Amygdala (tissue), 56 donors: ENCODE measurements at places on chromosomes 13 and 19.

GRCh38 chr19:58395220-58395978 is at the start of gene RNF225:
RNF225 (plus strand) TSS chr19:58395656; CDS start chr19:58396090, 434 bp downstream.
- DNase-seq: no peak

DNA sequence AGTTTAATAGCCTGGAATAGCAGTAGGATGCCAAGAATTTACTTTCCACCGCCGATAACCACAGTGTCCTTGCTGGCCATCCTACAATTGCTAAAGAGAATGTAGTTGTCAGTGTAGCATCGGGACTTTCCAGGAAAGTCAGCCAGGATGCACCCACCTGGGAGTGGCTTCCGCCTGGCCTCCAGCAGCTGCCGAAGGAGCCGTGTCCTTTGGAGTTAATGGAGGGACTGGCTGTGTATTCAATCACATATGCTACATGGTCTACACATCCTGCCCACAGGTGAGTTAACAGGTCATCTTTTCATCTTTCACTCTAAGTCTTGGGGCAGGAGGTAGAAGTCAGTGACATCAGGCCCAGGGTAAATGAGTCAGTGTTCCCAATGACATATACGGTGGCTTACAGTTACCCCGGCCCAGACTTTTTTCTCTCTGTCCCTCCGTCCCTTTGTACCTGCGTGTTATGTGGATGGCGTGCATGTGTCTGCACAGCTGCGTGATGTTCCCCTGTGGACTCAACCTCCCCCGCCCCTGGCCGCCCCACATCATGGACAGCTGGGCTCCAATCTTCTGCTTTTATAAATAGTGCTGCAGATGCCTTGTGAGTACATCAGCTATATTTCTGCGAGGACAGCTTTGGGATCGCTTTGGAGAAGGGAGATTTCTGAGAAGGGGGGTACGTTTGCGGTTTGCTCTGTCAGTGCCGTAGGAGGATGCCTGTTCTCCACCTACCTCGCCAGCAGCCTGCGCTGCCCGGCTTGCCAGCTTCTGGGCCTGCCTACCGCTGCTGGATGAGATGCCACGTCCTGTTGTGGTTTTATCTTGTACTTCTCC is 63.1 kb downstream of the ATP11A start:
- DNase-seq: no peak

DNA sequence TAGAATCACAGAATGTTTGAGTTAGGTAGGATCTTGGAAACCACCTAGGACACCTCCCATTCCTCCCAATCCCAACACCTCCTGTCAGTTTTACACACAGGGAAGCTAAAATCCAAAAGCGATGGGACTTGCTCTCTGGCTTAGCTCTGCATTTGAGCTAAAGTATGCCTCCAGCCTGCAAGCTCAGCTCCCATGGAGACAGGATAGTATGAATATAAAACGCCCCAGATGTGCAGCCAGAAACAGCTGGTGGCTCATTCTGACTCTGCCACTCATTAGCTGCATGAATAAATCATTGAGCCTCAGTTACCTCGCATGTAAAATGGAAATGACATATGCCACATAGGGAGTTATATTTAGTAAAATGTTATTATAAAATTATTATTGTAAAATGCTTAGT is 336.0 kb downstream of the SUCLA2 start:
- DNase-seq: no peak

- no peak for DNase-seq
Observed at GRCh38 chr13:48148454-48148853, 53.5 kb upstream of the MED4 start.

DNA sequence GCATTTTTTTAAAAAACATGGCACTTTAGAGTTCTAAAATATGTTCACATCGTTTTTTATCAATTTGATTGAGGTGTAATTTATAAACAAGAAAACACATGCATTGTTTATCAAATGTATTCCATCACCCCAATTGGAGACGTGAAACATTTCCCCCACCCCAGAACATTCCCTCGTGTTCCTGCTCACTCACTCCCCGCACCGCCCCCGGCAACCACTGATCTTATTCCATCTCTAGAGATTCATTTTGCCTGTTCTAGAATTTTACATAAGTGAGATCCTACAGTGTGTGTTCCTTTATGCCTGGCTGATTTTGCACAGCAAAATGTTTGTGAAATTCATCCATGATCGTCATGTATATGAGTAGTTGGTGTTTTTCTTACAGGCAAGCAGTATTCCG is 50.5 kb upstream of the KCTD15 start:
- DNase-seq: no peak

DNA sequence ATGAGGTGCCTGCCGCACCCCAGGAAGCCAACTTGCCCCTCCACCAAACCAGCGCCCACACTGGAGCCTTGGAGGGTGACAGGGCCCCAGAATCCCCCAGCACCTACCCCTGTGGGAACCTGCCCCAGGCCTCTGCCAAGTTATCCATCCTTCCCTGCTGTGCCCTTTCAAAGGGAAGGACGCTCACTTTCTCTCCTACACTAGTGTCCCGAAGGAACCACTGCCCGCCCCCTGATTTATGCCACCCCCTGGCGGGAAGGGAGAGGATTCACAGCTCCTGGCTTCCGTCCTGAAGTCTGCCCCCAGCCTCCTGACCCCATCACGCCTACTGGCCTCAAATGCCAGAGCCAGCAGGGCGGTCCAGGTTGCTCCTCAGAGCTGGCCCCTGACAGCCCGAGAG is 1.4 kb downstream of the EVI5L start:
- DNase-seq: peak; percentile 45

DNA sequence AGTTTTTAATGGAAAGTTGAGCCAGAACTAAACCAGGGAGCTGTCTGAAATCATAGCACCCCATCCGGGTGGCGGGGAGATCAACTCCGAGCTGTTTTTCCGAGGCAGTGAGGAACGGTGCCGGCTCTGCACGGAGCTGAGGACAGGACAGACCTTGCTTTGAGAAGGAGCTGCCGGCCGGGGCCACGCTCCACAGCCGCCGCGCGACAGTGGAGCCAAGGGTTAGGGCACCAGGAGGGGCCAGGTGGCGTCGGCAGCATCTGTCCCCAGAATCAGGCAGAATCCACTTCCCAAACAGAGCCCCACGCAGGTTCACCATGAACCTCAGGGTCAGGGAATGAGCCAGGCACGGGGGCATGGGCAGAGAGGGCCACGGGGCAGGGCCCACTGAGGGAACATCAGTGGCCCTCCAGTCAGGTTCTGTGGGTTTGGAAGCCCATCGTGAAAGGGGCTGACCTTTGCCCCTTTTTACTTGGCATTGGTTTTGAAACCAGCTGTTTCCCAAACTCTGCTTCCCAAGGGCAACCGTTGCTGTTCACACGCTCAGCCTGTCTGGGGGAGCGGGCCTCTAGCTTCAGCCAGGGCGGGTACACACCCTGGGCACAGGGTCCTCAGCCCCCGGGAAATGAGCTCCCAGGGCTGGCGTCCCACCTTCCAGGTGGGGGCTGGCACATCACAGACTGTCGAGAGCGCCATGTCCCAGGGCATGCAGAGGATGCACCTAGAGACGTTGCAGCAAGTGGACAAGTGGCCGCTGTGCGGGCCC is 18.1 kb downstream of the PEX11G start:
- no peak for DNase-seq

GRCh38 chr13:106942563-106942962 is 374.6 kb upstream of the ARGLU1 start:
- DNase-seq: no peak

- DNase-seq: no peak
Observed at GRCh38 chr19:16822648-16823047, 6.5 kb upstream of the SIN3B start.

- no peak for DNase-seq
Observed at GRCh38 chr13:23391752-23392151, 41.8 kb downstream of the SACS start.

DNA sequence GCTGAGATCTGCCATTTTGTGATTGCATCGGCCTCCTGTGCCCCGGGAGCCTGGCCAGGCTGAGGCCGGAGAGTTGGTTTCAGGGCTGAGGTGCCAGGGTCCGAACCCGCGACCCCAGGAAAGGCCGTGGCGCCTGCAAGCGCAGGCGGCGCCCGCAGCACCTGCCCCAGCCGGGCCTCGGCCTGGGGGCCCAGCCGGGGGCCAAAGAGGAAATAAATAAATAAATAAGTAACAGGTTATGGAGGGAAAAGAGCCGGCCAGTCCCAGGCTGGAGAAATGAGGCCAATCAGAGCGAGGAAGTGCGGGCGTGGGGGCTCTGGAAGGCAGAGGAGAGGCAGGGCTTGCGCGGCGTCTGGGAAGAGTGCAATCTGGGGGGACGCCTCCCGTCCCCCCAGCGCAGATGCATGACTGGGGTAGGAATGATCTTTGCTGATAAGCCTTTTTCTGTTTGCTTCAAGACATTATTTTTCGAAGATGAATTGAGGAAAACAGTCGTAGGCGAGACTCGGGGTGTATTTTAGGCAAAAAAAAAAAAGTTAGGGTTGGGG is 145.6 kb upstream of the ZNF536 start:
- peak; percentile 35 for DNase-seq

- no peak for DNase-seq
Observed at GRCh38 chr13:75416327-75417011, 65.5 kb downstream of the TBC1D4 start.

DNA sequence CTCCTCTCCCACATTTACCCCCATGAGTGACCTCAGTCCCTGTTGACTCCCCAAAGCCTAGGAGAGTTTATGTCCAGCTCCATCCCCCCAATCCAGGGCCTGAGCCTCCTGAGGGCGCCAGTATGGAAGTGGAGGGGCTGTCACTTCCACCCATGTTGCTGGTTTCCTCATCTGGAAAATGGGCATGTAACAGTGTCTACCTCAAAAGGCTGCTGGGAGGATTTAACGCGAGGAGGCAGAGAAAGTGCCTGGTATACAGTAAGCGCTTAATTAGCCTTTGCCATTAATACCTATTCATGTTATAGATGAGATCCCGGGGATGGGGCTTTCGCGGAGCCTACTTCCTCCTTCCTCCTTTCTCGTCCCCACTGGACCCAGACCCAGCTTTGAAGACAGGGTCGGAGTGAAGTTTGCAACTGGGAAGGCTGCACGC is 476 bp downstream of the TYK2 start:
- no peak for DNase-seq

DNA sequence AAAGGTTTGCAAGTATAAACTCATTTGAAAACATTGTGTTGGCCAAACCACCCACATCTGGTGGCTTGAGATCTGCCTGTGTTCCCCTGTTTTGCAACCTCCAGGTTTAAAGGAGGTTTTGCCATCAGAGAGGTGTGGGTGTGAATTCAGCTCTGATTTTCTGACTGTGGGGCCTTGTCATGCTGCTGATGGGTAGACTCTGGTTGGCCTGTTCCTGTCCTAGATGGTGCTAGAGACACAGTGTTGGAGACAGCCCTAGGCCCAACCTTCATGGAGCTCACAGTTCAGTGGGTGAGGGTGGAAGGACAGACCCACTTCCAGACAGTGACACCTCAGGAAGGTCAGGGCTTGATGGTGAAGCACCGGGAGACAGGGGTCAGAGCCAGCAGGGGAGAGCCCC is 7.5 kb downstream of the RAB4B start:
- no peak for DNase-seq

DNA sequence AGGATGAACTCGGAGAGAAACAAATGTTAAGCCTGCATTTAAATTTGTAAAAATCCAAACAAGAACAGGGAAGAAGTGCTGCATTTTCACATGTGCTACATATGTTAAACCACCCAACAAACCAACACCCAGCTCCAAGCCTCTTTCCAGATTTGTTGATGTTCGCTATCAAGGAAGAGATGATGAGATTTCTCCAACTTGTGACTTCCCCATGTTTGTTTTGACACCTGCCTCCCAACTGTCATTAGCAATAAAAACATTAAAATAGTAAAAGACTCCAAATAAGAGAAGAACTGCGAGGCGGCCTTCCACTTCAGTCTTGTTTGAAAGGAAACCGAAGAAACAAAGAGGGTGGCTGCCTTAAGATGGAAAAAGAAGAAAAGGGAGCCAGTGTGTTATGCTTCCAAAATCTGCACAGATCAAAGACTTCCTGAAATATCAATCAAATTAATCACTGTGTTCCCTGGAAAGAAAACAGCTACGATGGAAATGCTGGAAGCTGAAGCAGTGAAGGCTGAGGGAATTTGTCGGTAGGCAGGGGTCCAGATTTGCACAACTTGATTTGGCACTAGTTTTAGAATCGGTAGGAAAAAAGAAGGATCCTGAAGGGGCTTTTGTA is 14.0 kb upstream of the GGACT start:
- DNase-seq: no peak

DNA sequence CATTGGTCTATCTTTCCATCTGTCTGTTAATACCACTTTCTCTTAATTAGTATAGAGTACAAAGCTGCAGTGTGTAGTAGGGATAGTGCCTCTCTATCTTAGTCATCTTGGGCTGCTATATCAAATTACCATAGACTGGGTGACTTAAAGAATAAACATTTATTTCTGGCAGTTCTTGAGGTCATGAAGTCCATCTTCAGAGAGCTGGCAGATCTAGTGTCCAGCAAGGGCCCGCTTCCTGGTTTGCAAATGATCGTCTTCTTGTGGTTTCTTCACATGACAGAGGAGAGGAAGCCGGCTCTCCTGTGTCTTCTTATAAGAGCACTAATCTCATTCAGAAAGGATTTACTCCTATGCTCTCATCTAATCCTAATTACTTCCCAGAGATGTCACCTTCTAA is 6.1 kb downstream of the ZNF700 start:
- no peak for DNase-seq

DNA sequence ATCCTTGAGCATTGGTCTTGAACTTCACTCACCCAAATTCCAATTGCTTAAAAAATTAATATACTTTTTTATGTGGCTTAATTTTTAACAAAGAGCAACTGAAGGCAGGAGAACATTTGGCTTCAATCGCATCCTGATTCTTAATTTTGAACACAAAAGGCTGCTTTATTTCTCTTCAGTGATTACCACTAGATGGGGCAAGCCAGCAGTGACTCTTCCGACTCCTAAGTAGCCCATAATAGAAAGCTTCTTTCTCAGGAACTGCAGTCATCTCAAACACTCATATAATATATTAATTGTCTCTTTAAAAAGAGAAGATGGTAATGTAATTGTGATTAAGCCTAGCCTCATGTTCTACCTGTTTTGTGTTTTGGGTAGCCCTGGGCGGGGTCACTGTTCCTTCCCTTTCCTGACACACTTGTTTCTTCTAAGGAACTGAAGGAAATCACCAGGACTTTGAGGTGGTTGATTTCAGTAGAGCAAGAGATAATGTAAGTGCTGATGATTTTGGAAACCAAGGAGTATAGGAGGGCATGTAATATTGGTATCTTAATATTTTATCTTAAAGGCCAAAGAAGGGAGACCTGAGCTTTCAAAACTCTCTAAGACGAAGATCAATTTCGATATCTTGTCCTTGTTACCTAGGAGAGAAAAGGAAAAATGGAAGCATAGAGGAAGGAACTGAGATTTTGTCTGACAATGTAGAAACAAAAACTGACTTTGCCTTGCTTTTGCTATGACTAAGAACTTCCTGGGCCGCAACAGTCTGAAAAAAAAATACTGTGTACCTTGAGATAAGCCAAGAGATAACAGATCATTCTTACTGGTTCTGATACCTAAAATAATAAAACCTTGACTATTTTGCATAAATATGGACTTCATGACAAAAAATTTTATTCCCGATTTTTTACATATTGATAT is 73.1 kb downstream of the TNFSF13B start:
- DNase-seq: no peak

- DNase-seq: peak; percentile 32
Observed at GRCh38 chr19:30649934-30650614, 277.9 kb downstream of the ZNF536 start.

- DNase-seq: no peak
Observed at GRCh38 chr19:13995878-13996765, 10.0 kb downstream of the RFX1 start.

- peak; percentile 15 for DNase-seq
Observed at GRCh38 chr19:4534836-4535658, at the start of gene PLIN5. PLIN5 (minus strand) TSS chr19:4535224; CDS start chr19:4534074, 1,150 bp downstream.

GRCh38 chr19:55339889-55340783 is 460 bp downstream of the KMT5C start:
- no peak for DNase-seq

- DNase-seq: no peak
Observed at GRCh38 chr19:44635581-44636438, 7.9 kb upstream of the PVR start.
